ENCODE measurements at places on chromosomes 5 and 9.

- no peak for DNase-seq
These were observed 9.3 kb downstream of the CDO1 start for GRCh38 chr5:115806986-115807653.

DNA sequence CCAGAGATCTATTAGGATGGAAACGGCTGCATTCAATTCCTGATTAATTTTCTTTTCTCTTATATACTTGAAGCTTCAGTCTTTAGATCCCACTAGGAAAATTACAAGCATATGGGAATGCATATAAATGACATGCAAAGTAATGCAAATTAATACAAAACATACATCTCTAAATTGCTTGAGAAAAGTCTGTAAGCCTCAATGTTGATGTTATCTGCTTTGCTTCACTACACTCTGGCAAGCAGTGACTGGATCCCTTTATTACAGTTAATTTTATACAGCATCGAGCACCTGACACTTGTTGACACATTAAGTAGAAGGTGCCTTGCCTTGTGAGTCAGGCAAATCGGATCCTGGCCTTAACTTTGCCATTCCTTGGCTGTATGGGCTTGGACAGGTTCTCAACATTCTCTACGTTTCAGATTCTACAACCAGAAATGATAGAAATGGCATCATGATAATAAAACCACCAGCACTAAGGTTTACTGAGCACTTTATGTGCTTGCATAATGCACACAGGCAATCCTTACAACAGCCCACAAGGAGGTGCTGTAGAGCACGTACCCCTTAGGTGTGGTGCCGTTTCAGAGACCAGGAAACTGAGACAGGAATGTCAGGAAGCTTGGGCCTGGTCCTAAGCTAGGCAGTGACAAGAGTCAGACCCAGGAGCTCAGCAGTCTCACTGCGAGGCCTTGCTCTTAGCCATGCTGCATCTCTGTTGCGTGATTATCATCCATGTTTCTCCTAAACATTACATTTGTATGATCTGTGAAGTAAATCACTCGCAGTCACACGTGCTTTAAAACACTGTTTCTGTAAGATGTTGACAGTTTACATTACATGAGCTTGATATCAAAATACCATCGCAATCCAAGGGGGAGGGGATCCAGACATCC, 2.7 kb downstream of the GCNT4 start:
- peak; percentile 46 for DNase-seq

DNA sequence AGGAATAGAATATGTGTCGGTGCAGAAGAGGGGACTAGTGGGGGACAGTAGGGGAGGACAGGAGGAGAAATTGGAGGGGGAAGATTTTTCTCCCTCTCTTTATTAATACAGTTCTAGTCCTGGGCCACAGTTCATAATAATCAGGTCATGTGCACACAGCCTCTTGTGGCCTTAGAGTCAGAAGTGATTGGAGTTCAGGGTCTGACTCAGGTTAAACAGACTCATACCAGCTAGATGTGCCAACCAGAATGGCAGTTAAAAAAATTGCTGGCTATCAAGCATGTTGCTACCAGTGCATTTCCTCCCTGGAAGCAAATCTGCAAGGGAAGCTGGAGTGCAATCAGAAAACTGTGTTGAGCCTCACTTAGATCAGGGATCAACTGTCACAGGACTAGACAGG, 132.7 kb upstream of the MAP1B start:
- no peak for DNase-seq

DNA sequence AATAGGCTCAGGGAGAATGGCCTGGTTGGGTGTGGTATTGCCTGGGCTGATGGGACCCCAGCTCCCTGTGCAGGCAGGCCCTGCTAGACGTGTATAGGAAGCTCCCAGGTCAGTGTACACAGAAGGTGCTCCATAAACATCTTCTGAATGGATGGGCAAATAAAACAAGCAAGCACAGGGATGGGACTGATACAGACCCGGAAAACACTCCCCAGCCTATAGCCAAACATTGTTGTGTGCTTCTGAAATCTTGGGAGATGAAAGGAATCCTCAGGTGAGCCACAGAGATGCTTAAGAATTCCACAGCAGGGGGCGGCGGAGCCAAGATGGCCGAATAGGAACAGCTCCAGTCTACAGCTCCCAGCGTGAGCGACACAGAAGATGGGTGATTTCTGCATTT, 151.8 kb downstream of the ENTREP1 start:
- DNase-seq, result no peak

- DNase-seq, result peak; percentile 25
These were observed 1.5 kb downstream of the VDAC1 start for GRCh38 chr5:134003064-134003816.

- DNase-seq, result no peak
These were observed 4.8 kb downstream of the IRF1 start for GRCh38 chr5:132485641-132486317.

DNA sequence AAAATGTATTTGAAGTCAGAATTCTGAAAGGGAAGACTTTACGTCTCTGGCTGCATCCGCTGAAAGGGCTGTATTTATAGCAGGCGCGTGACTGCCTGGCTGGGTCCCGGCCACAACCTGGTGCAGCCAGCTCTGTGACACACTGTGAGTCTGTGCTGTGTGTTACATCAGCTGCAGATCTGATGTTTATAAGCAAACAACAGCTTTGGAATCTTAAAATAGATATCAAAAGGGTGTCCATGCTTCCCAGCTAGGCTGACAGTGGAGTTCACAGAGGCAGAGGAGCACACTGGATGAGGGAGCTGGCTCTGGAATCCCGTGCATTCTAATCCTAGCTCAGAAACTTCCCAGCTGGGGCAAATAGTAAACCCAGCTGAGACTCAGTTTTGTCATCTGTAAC, 433.4 kb upstream of the BRINP1 start:
- no peak for DNase-seq

GRCh38 chr5:87151547-87151946, 116.1 kb upstream of the RASA1 start:
- no peak for DNase-seq

DNA sequence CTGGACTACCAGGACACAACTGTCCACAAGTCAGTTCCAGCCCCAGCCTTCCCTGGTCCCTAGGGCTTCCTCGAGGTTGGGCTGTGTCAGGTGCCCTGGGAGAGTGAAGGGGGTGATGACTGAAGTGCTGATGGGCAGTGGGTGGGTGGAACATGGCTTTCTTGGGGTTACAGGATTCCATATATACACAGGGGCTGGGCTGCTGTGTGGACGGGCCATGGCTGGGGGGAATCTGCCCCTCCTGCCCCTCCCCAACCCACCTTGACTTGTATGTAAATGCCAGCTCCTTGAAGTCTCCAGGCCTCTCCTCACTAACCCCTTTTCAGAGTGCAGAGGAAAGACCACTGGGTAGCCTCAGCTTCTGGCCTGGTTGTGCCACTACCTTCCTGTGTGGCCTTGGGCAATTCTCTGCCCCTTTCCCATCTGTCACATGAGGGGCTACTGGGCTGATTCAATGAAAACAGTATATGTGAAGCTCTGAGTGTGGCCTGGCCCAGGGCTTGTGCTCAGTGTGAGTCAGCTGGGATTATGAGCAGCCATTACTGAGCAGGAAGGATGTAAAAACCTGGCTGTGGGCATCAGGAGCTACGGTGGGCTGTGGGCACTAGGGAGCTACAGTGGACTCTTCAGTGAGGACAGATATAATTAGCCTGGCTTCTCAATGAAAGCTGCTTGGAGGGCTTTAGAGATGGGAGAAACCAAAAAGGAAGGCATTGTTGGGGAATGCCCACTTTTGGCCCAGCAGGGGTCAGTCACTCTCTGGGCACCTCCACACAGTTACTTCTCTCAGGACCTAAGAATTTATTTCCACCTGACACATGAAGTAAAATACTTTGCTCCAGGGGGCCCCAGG, 23.3 kb downstream of the PITX1 start:
- DNase-seq, result no peak

DNA sequence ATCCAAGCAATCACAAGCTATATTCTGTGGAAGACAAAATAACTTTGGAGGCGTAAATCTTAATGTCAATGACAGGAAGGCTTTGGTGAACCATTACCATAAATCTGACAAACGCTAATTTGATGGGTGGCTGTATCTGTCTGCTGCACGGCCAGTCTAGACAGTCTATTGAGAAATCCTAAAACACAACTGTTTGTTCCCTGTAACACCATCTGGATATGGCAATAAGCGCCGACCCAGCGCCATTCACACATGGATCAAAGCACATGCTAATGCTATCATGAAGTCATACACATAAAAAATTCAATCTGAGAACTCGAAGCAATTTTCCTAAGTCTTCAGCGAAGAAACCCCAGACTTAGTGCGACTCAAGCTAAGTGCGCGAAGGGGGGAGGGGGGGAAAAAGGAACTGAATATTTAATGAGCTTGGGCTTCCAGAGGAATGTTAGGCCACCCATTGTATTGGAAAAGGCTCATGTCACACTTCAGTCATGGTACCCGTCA, 95.1 kb downstream of the ARL15 start:
- no peak for DNase-seq

DNA sequence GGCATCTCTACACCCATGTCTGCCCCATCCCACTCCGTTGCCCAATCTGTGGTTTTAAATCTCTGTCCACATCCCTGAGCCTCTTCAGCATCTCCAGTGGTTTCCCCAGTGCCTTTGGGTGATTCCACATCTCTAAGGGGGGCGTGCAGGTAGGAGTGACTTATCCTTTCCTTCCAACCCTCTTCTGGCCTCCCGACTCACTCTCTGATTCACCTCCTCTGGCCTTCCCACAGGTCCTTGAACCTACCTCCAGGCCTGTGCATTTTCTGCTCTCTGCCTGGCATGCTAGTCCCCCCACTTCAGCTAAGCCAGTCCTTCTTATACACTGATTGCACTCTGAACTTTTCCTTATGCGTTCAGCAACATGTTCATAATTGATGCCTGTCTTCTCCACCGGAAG, 99.0 kb downstream of the RALGPS1 start:
- no peak for DNase-seq

- no peak for DNase-seq
These were observed 110.7 kb upstream of the FST start for GRCh38 chr5:53369681-53370080.

DNA sequence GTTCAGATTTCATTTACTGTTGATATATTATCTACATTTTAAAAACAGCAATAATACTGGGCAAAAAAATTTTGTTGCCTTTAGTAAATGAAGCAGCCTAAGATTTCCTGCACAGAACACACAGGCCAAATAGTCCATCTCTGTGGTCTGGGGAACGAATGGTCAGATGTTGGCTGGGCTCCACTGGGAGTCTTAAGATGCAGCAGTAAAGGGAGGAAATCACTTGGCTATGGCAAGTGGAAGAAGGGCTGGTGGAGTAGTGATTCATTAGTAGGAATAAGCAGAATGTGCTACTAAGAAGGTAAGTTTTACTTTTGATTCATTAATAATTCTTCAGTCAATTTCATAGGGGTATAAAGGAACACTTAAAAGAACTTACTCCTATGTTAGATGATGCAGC, 91.1 kb upstream of the ARRDC3 start:
- DNase-seq, result no peak

- DNase-seq, result no peak
These were observed 923.8 kb upstream of the CDH9 start for GRCh38 chr5:27962198-27962597.

- DNase-seq, result no peak
These were observed 36.4 kb downstream of the RASGEF1C start for GRCh38 chr5:180172447-180173197.

DNA sequence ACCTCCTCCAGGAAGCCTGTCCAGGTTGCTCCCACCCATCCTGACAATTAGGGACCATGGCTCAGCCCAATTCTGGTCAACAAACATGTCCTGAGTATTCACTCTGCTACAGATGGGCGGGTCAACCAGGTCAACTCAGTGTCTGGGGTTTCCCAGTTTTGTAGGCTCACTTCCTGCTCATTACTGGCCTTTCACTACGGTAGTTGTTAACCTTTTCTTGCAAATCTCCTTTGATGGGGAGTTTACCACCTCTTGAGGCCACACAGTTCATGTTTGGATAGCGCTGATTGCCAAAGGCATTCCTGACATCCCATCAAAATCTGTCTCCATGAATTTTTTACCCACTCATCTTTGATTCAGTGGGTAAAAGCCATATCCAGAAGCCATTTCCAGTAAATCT, 13.8 kb downstream of the TMEM8B start:
- no peak for DNase-seq

- DNase-seq, result no peak
These were observed 205.3 kb upstream of the WWC1 start for GRCh38 chr5:168086104-168086610.

DNA sequence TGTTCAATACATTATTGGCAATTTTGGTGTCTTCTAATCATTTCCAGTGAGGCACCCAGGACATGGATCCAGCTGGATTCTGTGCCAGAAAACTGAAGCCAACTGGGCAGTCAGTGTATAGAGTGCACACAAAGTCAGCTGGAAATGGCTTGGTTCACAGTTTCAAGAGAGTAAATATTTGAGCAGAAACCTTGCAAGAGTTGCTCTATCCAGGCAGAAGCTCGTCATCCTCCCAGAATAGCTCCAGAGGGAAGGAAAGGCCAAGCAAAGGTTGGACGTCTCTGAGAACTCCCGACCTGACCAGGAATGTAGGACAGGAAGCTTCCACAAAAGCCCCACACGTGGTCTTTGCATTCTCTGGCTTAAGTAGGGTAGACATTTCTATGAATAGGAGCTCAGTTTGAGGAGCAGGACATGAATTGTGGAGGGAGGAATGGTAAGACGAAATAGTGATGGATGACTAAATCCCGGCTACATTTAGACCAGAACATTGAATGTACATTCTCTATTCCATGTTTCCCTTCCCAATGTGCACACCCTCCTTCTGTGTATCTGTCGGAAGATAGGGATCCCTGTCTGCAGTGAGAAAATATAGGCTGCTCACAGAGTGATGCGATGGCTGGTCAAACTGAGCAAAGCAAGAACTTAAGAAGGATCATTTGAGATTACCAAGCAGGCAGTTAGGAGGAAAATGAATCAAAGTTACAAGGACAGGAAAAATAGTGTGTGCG, 72.7 kb upstream of the FCN2 start:
- no peak for DNase-seq

- peak; percentile 56 for DNase-seq
These were observed 51.4 kb upstream of the GRHPR start for GRCh38 chr9:37370968-37371563.

DNA sequence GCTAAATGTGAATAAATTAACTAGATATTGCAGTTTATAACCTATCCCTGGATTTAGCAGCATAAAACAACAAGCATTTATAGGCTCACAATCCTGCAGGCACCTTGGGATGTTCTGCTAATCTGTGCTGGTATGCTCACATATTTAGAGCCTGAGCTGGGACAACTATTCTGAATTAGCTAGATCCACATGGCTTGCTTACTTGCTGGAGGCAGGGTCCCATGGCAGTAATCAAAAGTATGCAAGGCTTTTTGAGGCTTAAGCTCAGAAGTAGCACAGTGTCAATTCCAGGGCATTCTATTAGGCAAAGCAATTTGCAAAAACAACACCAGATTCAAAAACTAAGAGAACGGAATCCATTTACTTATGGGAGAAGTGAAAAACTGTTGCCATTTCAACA, 745.0 kb upstream of the ACO1 start:
- no peak for DNase-seq

- no peak for DNase-seq
These were observed 393.8 kb upstream of the MEF2C start for GRCh38 chr5:89276566-89277305.

DNA sequence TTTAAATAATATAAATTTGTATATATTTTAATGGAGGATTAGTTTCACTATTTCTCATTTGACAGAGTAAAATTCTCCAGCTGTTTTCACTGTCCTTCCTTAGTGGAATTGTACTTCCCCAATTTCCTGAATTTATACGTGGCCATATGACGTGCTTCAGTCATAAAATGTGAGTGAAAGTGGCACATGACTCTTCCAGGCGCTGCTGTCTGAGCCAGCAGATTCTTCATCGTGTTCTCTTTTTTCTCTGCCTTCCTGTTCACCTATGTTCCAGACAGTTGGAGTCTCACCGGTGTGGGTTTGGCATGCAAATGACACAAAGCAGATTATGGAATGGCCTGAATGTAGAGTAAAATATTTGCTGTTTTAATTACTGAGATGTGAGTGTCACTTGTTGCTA, 684.1 kb downstream of the SEMA5A start:
- no peak for DNase-seq

Data from germinal center (tissue), 1 donor.